Muscle of arm (tissue), 14 donors: ENCODE measurements at places on chromosomes 16 and 17. TPM values are rescaled to one million over a fixed set of nuclear protein-coding genes. Genes with fewer than 3 reads are reported as not detected.

DNA sequence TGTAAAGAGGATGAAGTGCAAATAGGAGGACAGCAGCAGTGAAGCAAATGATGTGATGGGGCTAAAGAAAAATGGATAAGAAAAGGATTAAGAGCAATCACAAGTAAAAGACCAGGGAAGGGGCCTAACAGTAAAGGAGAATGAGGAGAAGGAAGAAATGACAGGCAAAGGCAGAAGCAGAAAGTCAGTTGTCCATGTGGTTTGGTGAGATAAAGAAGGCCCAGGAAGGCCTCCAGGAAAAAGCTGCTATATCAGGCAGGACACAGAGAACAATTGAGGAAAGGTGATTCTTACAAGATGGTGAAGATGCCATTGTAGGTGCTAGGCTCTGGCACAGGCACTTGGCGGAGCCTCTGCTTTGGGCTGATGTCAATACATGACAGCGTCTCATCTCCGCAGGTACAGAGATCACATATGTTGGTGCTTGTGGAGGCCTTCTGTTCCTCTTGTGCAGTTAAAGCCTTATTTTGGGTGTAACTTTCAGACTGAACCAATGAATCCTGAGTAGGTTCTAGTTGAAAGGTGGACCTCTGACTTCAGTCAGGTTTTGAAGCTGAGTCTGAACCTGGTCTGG lies 18.1 kb downstream of the RDM1 start:
- DNase-seq: no peak

GRCh38 chr16:53672461-53672860 lies 31.2 kb downstream of the RPGRIP1L start:
- no peak for DNase-seq

- no peak for DNase-seq
Measured at GRCh38 chr17:63567229-63567628, 17.0 kb downstream of the DCAF7 start.

GRCh38 chr17:45848405-45848804 lies 3.7 kb downstream of the SPPL2C start:
- DNase-seq: no peak

GRCh38 chr17:2227025-2227699 lies 76.4 kb downstream of the SMG6 start:
- no peak for DNase-seq

The KRTAP17-1 gene
- polyA plus RNA-seq: not detected

- no peak for DNase-seq
Measured at GRCh38 chr17:72456075-72456474, 335.3 kb downstream of the SOX9 start.

DNA sequence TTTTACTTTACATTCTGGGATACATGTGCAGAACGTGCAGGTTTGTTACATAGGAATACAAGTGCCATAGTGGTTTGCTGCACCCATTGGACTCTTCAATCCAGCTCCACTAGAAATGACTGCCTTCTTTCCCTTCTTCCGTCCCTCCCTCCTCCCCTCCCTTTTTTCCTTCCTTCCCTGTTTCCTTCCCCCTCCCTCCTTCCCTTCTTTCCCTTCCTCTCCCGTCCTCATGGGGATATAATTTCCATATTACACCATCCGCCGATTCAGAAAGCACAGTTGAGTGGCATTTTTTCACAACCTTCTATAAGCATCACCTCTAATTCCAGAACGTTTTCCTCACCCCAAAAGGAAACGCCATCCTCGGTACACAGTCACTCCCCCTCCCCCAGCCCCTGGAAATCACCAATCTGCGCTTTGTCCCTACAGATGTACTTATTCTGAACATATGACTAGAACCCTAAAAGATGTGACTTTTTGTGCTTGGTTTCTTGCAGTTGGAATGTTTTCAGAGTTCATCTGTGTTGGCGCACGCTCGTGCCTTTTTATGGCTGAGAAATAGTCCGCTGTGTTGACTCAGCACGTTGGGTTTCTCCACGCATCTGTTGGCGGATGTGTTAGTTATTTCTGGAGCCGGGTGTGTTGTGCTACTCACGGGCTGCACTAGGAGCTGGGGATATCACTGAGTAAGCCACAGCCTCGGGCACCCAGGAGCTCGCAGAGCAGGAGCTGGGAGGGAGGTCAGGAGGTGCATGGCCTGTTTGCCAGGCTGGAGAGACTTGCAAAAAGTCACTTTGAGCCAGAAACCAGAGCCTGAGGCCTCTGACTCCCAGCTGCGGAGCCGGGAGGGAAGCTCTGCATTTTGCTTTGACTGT lies 336.4 kb downstream of the SEC14L1 start:
- peak; percentile 80 for DNase-seq

DNA sequence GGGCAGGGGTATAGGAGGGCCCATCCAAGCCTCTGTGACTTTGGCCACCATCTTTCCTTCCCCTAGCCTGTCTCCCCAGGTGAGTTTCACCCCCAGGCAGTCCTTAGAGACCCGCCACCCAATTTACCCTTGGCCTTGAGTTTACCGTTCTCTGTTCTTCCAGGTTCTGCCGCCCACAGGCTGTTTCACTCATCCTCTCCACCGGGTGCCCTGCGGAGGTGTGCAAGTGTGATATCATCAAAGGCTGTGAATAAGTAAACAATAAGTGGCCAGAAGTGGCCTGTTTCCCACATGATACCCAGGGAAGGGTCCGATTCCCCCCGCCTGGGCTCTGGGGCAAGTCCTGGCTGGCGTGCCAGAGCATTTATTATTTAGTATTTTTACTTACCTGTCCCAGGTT lies 15.1 kb upstream of the TLCD3B start:
- DNase-seq: no peak

The RNU2-1 gene
- not detected for polyA plus RNA-seq

The TVP23C gene
- polyA plus RNA-seq: 6.6 TPM

DNA sequence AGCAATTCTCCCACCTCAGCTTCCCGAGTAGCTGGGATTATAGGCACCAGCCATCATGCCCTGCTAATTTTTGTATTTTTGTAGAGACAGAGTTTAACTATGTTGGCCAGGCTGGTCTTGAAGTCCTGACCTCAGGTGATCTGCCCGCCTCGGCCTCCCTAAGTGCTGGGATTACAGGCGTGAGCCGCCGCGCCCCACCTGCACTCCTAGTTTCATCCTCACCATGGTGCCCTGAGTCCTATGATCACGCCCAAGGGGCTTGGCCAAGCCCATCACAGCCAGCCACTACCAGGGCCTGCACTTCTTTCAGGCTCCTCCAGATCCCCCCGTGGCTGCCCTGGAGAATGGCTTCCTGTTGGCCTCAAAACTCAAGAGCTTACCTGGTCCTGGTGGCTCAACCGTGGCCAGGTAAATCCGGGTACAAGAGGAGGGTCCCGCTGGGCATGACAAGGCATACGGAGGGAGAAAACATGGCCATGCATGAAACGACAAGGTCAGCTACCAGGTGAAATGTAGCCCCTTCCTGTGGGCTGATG lies 20.4 kb upstream of the TFAP4 start:
- no peak for DNase-seq

DNA sequence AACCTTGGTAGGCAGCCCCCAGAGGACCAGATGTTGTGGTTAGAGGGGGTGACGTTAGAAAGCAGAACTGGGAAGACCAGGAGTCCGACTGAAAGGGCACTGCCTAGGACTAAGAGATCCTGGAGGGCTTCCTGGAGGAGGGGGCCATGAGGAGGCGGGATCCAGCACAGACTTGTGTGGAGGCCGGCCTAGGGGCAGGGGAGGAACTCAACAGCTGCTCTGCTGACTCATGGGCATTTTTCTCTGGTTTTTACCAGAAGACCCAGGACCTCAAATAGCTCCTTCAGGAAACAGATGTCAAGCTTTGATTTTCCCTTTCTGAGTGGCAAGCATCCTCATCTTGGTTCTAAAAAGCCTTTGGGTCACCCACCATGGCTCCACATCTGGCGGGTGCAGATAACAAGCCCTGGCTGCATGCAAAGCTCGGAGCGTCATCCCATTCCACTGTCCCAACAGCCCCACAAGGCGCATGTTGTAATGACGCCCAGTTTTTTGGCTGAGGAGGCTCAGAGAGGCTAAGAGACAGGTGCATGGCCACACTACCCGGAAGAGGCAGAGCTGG lies 29.0 kb downstream of the IL21R start:
- no peak for DNase-seq

The CLDN7 gene
- polyA plus RNA-seq: 1.1 TPM

- no peak for DNase-seq
Measured at GRCh38 chr17:44202756-44203155, 3.1 kb upstream of the ATXN7L3 start.

The GPRC5C gene
- 23.7 TPM for polyA plus RNA-seq

The PNMT gene
- polyA plus RNA-seq: 2.8 TPM
